Activated naive CD4-positive, alpha-beta T cell treated with anti-CD3 and anti-CD28 coated beads for 36 hours (primary cell): ENCODE measurements at places on chromosomes 4 and X. TPM values are rescaled to one million over a fixed set of nuclear protein-coding genes. Genes with fewer than 3 reads are reported as not detected.
A peak's percentile ranks its signal among the peaks of the same experiment; 100 is the strongest.

GRCh38 chr4:40850496-40850895, 100.7 kb downstream of the NSUN7 start:
- no peak for DNase-seq

DNA sequence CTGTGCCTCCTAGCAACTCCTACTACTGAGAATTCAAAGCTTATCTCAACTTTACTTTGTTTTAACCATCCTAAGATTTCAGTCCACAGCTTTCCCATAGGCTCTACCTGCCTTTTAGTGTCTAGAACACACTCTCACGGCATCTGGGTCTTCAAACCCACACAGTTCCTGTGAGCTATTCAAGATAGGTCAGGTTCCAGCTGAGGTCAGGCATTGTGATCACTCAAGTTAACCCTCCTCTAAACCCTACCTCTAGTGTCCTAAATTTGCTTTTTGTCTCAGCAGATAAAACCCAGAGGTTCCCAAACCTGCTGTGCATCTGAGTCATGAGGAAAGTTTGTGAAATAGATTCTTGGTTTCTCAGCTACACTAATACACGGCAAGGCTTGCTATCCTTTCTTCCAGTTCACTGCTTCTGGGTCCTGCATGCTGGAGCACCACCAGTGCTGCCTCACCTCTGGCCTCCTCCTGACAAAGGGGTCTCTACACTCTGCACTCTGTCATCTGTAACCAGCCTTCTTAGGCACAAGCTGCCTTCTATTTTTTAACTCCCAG, 324.6 kb upstream of the MAGEB2 start:
- no peak for DNase-seq

DNA sequence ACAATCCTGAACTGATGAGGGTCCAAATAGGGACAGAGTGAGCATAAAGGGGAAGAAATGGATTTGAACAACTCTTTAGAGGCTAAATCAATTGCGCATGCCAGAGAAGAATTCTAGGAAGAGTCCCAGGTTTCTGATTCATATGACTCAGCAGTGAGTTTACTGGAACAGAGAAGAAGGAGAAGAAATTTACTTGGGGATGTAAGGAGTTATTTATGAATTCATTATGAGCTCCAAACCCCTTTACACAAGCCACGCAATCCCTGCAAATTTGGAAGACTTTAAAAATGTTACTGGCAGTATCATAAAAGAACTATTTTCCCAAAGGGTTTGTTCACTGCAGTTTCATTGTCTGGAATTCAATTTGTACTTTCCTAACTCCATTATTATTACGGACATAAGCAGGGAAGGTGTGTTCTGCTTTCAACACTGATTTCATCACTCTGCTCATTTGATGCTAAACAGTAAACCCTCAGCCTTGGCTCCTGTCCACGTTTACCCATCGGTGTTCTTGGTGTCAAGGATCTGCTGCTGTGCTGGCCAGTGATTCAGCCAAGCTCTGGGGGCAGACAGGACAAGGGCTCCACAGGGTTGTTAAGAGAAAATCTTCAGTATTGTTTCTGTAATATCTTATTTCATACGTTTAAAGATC, 273.7 kb downstream of the HNRNPD start:
- no peak for DNase-seq

GRCh38 chr4:141036786-141037185, 96.5 kb downstream of the RNF150 start:
- no peak for DNase-seq

DNA sequence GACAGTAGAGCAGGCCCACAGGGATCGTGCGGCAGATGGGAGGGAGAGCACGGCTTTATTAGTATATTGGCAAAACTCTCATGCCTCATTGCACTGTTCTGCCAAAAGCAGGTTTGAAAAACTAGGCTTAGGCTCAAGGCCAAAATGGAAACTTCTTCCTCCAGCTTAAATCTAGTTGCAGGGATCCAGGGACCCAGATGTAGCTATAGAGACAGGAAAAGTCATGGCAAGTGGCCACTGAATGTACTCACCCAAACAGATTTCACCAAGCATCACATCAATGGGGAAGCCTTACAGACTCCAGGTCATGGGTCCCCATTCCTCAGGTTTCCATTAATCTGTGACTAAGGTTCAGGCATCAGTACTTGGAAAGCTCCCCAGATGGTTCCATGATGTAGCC, 149.2 kb downstream of the STK32B start:
- no peak for DNase-seq

DNA sequence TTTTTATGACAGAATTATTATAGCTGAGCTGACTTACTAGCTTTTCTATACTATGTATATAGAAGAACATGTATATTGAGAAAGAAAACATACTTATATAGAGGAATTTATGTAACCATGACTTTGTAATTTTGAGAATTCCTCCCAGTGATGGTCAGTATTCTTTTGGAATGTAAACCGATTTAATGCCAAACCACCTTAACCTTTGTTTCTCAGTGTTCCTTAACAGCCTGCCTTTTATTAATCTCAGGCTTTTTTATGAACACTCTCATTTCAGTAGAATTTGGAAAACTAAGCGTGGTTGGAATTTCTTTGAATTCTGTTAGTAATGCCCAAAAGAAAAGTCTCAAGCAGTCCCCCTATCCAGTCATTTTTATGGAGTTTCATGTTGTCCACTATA, 47.0 kb downstream of the MOSPD2 start:
- DNase-seq: no peak

GRCh38 chr4:170059421-170059820, 30.3 kb downstream of the AADAT start:
- no peak for DNase-seq

- DNase-seq: no peak
Measured at GRCh38 chr4:42702895-42703294, 46.0 kb upstream of the ATP8A1 start.

- no peak for DNase-seq
Measured at GRCh38 chrX:31154946-31155345, 83.1 kb upstream of the FTHL17 start.

DNA sequence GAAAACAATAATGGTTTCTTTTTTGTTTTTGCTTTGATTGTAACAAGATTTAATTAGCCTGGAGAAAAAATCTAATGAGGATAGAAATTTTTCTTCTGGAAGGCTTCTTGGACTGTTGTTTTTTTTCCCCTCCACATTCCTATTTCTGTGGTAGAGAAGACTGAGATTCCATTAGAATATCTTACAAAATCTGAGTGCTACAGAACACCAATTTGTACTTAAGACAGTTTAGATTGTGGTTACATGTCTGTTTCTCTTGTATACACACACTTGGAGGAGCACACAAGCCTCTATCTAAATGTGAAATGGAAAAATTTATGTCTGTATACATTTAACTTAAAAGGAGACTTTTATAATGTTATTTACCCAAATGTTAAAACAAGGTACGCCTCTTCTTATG, 176.9 kb upstream of the ARSJ start:
- DNase-seq: no peak

GRCh38 chr4:185285632-185286393, 76.4 kb downstream of the SNX25 start:
- DNase-seq: no peak

- no peak for DNase-seq
Measured at GRCh38 chr4:176223561-176223960, 28.2 kb upstream of the SPATA4 start.

DNA sequence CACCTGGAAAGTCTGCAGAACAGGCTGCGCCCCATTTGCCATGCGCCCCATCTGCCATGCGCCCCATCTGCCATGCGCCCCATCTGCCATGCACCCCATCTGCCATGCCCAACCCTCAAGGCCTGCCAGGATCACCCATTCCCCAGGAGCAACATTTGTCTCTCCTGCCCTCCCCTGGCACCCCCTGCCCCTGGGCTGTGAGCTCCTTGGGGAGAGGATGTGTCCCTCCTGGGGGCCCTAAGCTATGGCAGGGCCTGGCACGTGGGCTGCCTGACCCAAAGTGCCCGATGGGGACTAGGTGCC, 82.6 kb downstream of the FAM53A start:
- DNase-seq: no peak

- DNase-seq: no peak
Measured at GRCh38 chr4:34108391-34108790, 2135.9 kb downstream of the ARAP2 start.

DNA sequence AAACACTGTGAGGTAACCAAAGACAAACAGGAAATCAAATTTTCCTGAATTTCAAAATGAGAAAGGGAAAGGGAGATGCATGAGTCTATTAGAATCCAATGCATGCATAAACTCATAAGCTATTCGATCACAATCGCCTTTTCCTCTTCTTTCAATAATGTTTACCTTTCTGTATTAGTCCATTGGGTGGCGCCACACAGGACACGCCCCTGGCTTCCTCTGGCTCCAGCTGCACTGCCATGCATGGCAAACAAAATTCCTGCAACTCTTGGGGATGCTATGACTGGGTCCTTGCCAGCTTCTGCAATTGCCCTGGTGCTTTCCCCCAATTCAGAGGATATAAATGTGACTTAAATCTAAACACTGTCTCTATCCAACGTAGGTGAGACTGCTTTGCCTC, 424.5 kb upstream of the PCDH7 start:
- DNase-seq: no peak

DNA sequence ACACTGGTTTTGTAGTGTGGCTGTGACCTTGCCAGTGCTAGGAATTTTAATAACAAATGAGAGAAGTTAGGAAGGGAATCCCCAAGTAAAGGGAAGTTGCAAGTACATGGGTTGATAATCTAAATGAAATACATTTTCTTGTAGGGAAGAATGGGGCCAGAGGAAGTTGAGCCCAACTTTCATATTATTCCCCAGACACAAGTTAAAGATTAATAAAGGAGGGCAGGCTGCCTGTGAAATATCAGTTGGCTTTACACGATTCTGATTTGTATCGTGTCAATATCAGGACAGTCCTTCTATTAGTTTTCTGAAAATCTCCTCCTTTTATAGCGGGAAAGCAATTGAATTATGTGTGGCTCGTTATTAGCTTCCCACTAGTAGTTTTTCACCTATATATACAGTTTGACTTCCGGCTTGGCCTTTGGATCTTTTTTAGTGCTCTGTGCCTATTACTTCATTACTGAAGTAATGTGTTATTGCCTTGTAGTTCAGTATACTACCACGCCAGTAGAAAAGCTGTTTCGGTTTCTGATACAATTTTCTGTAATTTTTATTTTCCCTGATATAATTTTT, 1.7 kb downstream of the PDLIM5 start:
- DNase-seq: no peak

GRCh38 chr4:123952530-123953274, 556.1 kb downstream of the SPRY1 start:
- no peak for DNase-seq

DNA sequence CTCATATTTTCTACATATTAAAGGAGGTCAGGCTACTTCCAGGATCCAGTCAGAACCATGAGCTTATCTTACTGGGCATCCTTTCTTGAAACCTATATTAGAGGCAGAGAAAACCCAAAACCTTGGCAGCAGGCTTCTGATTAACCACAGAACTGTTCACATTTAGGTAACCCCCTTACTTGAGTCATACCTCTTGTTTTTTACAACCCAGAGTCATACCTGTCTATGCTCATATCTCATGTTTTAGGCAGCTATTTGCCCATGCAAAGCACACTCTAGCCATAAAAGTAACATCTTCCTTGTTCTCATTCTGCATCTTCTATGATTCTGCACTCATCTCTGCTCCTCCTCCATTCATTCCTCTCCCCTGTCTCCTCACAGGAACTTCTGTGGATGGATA, 138.0 kb upstream of the SMIM31 start:
- no peak for DNase-seq

GRCh38 chr4:85268188-85268587, 206.8 kb upstream of the ARHGAP24 start:
- no peak for DNase-seq

GRCh38 chrX:133081990-133082389, 14.9 kb downstream of the USP26 start:
- DNase-seq: no peak

DNA sequence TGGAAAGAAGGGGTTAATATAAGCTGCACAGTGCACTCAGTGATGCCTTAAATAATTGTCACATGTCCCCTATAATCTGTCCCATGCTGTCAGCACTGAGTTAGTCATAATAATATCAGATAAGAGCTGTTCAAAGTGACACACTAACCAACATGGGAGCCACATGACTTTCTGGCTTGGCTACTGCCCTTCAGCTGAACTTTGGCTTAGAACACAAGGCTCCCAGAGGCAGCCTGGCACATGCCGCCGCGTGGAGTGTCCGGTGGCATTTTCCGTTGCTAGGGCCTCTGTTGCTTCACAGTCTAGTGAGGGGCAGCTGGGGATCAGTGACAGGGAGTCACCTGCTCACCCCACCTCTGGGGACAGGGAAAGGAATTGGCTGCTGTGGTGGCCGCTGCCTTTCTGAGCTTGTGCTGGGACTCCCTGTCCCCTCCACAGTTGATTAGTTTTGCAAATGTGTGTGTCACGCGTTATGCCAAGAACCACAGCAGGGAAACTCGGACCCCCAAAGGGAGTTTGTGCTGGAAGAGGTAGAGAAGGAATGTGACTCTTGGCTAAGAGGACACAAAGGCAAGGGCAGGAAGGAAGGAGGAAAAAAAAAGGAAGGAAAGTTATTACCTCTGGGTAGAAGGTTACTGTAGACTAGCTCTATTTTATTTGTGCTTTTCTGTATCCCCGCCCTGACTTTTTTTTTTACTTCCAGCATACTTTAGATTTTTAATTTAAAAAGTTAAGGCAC, 41.1 kb upstream of the PPARGC1A start:
- no peak for DNase-seq

- DNase-seq: no peak
Measured at GRCh38 chrX:13253223-13253622, 66.6 kb downstream of the ATXN3L start.

DNA sequence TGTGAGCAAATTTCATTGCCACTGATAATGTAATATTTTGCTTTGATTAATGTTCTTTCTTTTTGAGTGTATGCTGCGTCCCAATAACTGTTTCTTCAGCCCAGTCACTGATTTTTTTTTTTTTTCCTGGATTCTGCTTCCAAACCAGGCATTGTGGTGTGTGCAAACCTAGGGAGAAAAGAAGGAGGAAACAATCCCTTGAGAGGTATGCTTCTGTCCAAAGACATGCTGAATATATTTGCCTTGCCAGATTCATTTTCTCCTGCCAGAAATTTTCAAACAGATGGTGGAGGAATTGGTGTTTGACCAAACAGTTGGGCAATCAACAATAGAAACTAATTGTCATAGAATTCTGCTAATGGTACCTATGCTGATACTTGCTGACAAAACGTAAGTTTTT, 753.6 kb downstream of the RPA4 start:
- no peak for DNase-seq

- DNase-seq: peak; percentile 59
Measured at GRCh38 chrX:149286940-149287349, 218.2 kb downstream of the IDS start.

- DNase-seq: no peak
Measured at GRCh38 chr4:116688536-116688935, 396.8 kb downstream of the TRAM1L1 start.

GRCh38 chr4:143921181-143921580, 15.8 kb upstream of the GYPE start:
- DNase-seq: peak; percentile 4

ADGRL3 gene
- total RNA-seq: not detected

DCAF16 gene
- total RNA-seq: 46.6 TPM

MID1 gene
- 1.2 TPM for total RNA-seq

MAGEA2 gene
- total RNA-seq: not detected

SCARB2 gene
- 5.4 TPM for total RNA-seq

ZNF711 gene
- total RNA-seq: 1.0 TPM

FAM241A gene
- total RNA-seq: 2.2 TPM

OPHN1 gene
- total RNA-seq: not detected

LAMP2 gene
- total RNA-seq: 38.0 TPM

DUX4 gene
- total RNA-seq: not detected

PDZD4 gene
- total RNA-seq: 1.0 TPM

EGF gene
- not detected for total RNA-seq

EMCN gene
- not detected for total RNA-seq

MAP3K15 gene
- total RNA-seq: 1.3 TPM
